ENCODE measurements at places on chromosomes 16 and 17.
A peak's percentile ranks its signal among the peaks of the same experiment; 100 is the strongest.

GRCh38 chr17:55784666-55785065 lies 33.8 kb downstream of the PCTP start:
- no peak for DNase-seq

- DNase-seq: no peak
Observed at GRCh38 chr16:27304881-27305745, 8.7 kb upstream of the IL4R start.

GRCh38 chr17:47820033-47820789 lies 1.4 kb downstream of the OSBPL7 start:
- no peak for DNase-seq

DNA sequence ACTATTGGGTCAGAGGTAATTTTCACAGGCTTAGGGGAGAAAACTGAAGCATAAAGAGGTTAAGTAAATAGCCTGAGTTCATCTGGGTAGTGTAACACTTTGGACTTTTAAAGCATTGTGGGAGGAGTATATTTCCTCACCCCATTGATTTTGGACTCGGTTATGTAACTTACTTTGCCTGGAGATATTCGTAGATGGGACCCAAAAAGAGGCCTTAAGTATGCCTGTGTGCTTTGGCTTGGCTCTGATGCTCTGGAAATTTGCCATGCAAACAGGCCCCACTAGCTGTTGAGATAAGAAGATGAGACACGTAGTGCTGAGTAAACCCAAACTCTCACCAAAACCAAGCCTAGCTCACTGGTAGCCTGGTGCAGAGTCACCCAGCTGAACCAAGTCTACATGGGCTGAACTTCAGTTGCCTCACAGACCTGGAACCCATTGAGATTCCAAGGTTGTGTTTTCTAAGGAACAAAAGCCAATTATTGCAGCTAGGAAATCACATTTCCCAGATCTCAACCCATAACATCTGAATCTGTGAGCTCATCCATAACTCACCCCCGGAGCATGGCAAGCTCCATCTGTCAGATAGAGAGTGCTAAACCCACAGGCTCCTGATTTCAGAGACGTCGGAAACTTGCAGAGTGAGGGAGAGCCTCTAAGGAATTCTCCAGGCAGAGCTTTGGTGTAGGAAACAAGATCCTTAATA lies 536.0 kb upstream of the C16orf82 start:
- DNase-seq: no peak

GRCh38 chr16:70745536-70746025 lies 55.4 kb downstream of the VAC14 start:
- no peak for DNase-seq

GRCh38 chr17:57373756-57374155 lies 117.4 kb downstream of the MSI2 start:
- DNase-seq: no peak

- DNase-seq: no peak
Observed at GRCh38 chr16:68005786-68006286, 6.6 kb upstream of the DPEP2 start.

DNA sequence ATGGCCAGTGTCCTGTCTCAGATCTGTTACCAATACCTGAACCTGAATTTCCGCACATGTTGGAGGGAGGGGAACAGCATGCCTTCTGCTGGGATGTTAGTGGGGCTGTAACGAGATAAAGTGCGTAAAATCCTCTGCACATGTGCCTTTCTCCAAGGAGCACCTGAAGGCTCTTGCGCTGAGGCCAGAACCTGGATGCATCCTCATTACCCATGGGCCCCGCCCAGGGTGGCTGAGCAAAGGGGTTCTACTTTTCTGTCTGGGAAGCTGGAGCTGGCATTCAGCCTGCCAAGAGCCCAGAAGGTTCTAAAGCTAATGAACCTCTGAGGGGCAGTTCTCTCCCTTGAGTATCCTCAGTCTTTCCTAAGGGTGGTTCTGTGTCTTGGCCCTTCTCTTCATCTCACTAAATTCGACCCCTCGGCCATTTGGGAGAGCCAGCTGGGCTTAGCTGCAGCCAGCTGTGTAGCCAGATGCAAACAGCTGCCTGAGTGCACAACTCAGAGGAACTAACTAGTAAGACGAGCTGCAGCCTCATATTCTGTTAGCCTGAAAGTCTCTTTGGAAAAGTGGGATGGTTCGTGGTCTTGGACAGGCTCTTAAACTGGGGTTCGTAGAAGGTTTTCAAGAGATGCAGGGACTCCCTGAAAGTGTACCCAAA lies 2.5 kb downstream of the ITGA3 start:
- DNase-seq: no peak

GRCh38 chr16:89847051-89847939 lies 19.0 kb downstream of the SPIRE2 start:
- DNase-seq: peak; percentile 29

DNA sequence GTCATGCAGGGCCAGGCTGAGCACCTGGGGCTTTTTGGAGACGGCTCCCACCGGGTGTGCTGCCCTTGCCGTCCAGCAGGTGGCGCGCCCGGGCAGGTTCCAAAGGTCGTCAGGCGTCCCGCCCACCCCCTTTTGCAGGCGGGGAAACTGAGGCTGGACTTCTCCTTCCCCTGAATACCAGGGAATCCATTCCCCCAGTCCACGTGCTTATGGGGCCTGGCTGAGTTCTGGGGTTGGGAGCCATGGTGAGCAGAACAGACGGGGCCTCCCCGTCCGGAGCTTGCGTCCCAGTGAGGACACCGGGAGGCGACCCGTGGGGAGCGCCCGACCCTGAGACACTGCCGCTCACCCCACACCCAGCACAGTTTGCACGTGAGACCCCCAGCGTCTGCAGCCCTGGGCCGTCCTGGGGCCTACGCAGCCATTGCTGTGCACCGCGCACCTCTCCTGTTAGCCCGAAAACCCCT lies 51.8 kb upstream of the JPH3 start:
- peak; percentile 1 for DNase-seq

- no peak for DNase-seq
Observed at GRCh38 chr16:11824362-11824761, 27.0 kb downstream of the RSL1D1 start.

DNA sequence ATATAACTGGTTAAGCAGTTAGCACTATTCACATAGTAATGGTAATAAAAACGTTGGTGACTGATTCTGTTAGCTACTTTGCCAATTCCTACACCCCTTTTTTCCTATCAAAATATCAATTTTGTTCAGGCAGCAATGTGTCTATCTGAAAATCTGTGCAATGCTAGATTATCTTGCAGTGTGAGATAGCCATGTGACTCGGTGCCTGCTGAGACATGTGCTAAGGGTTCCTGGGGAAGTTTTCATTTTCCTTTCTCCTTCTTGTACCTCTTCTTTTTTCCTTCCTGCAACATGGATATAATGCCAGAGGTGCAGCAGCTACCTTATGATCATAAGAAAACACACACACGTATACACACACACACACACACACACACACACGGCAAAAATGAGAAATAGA lies 100.5 kb upstream of the SHISA6 start:
- no peak for DNase-seq

GRCh38 chr17:31400481-31400950 lies 9.0 kb downstream of the RAB11FIP4 start:
- no peak for DNase-seq

- DNase-seq: peak; percentile 54
Observed at GRCh38 chr17:40779181-40779909, 3.0 kb downstream of the KRT27 start.

GRCh38 chr16:5506021-5506420 lies 408.4 kb upstream of the EEF2KMT start:
- no peak for DNase-seq

DNA sequence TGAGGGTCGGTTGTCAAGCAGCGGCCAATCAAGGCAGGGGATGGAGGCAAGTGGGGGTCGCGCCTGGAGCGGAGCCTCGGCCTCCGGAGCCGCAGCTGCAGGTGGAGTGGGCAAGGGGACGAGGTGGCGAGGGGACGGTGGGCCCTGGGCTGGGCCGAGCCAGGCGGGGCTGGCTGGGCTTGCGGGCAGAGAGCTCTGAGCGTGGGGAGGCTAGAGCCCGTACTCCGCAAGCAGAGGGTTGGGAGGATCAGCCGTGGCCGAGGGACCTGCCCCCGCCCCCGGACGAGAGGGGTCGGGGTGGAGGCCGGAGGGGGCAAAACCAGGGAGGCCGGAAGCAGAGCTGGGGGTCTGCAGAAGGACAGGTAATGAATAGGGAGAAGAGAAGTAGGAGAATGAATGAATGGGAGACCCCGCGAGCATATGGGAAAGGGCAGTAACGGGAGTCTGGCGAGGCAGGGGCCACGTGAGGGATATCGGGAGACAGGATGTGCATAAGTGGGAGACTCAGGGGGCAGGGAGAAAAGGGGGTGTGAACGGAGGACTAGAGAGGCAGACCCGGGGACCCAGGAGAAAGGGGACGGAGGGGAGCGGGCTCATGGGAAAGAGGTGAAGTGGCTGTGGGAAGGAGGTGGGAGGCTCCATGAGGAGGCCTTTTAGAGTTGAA lies at the start of gene KATNB1:
KATNB1 (plus strand) TSS at position 16 of the 664 bp plus-strand sequence. CDS start 1,474 bp downstream, outside the sequence.
- DNase-seq: peak; percentile 68

DNA sequence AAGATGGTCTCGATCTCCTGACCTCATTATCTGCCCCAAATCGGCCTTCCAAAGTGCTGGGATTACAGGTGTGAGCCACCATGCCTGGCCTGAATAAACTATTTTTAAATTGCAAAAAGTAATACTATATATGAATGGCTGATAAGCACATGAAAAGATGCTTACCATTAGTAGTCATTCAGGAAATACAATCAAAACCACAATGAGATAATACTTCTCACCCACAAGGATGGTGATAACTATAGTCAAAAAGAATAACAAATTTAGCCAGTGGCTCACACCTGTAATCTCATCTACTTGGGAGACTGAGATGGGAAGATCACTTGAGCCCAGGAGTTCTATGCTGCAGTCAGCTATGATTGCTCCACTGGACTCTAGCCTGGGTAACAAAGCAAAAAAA lies 2.4 kb upstream of the TACO1 start:
- no peak for DNase-seq

DNA sequence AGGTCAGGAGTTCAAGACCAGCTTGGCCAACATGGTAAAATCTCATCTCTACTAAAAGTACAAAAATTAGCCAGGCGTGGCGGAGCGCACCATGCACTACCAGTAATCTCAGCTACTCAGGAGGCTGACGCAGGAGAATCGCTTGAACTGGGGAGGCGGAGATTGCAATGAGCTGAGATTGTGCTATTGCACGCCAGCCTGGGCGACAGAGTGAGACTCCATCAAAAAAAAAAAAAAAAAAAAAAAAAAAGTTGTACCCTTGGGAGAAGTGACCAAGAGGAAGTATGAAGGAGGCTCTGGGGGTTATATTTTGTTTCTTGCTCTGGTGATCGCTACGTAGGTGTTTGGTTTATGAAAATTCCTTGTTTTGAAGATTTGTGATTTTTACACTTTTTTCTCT lies 66.3 kb downstream of the LITAF start:
- no peak for DNase-seq

GRCh38 chr16:85445064-85445778 lies 167.9 kb upstream of the GSE1 start:
- DNase-seq: peak; percentile 88

GRCh38 chr16:18041864-18042834 lies 294.4 kb downstream of the NPIPA8 start:
- DNase-seq: peak; percentile 5

GRCh38 chr16:81500833-81501521 lies 56.4 kb downstream of the CMIP start:
- DNase-seq: no peak

GRCh38 chr17:382644-383533 lies 30.3 kb upstream of the RPH3AL start:
- peak; percentile 74 for DNase-seq

DNA sequence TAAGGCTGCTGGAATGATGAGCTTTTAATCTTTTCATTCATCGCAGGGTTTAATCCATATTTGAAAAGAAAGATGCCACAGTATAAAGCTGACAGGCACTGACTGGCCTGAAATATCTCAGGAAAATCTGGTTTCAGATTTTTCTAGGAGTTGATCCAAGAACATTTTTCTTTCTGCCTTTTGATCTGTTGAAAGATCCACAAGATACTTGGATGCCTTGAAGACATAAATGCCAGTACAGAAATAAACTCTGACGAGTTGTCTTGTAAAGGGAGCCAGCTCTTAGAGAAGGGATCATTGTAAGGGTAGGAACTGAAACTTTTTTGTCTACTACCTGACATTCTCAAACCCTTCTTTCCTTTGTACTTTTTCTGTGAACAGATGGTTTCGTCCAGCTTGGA lies 25.4 kb upstream of the KRT20 start:
- no peak for DNase-seq

GRCh38 chr17:79087428-79088143 lies 13.0 kb downstream of the ENGASE start:
- peak; percentile 81 for DNase-seq
